Testis (tissue), 5 donors: ENCODE measurements at places on chromosomes 12 and 14. TPM values are rescaled to one million over a fixed set of nuclear protein-coding genes. Genes with fewer than 3 reads are reported as not detected.

TTC9 gene
- total RNA-seq = 2.4 TPM

VDR gene
- 1.4 TPM for total RNA-seq

ASB2 gene
- total RNA-seq = 3.7 TPM

ARHGEF40 gene
- 36.9 TPM for total RNA-seq

ATF7 gene
- total RNA-seq = 55.1 TPM
